ENCODE measurements at places on chromosomes 1 and 21.

DNA sequence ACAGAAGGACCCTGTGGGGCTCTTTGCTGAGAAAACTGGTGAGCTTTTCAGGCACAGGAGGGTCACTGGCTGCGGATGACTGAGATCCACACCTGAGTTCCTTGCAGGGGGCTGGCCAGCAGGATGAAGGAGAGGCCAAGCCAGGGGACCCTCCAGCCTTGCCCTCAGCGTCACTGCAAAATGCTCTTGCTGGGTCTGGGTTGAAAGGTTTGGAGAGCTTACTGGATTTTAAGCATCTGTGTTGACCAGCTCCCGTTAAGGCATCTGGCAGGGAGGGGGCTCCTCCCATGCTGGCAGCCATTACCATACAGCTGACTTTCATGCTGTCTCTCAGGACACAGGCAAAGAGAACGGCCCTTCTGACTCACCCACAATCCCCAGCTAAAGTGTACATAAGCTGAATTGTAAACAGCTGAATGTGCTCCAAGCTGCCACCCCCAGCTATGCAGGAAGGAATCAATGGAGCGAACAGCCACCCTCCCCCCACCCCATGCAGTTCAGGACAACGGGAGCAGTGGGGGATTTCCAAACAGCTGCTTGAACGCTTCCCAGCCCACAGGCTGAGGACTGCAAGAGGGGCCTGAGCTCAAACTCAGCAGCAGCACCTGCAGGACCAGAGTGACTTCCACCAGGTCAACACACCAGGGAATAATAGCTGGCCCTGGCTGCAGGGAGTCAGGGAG is 21.3 kb upstream of the A3GALT2 start:
- DNase-seq = no peak

DNA sequence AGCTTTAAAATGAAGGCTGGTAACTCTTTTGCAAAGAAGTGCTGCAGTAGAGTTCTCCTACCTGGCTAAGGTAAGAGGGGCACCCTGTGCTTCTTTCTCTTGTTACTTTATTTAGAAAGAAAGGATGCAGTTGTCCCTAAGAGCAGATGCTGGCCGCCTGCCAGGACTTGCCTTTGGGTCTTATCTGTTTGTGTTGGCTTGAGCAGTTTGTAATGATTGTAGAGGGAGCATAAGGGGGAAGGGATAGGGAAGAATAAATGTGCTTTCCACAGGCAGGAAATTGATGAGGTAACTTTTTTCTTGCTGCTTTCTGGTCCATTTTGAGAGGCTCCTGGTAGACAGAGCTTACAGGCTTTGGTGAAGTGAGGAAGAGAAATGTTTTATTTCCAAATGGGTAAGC is 229.6 kb downstream of the HHAT start:
- no peak for DNase-seq

DNA sequence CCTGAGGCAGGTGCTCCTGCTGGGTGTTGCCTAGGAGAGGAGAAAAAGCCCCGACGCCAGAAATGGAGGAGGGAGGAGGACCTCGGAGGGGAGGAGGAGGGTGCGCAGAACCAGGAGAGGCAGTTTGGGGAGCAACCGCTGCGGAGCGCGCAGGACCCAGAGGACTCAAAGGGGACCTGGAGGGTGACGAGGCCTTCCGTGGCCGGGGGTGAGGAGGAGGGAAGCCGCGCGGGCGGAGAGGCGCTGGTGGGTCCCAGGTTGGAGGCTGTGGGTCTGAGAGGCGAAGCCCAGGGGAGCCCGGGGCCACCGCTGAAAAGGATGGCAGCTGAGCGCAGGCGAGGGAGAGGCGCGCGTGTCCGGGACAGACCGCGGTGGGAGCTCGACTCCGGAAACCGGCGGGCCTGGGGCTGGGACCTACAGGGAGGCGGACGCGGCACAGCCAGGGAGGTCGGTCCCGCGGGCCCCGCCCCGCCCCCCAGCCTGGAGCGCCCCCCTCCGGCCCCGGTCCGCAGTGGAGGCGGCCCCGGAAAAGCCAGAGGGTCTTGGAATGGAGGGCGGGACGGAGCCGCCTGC is 15.1 kb downstream of the RNF223 start:
- no peak for DNase-seq

DNA sequence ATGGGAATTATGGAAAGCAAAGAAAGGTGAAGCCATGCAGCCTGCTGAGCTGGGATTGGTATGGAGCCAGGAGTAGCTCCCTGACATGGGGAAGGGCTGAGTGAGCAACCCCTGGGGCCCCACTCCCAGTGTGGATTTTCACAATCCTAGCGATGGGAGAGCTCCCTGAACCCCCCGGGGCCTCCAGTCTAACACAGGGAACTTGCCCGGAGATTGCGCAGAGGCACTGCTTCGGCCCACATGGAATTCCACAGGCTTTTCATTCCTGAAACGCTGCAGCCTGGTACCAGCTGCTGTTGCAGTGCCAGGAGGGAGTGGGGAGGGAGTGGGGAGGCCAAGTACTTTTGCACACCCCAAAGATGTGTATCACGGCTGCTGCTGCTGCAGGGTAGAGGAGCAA is 110.4 kb upstream of the C21orf91 start:
- DNase-seq = no peak

GRCh38 chr1:160768295-160768657 is 27.7 kb upstream of the LY9 start:
- peak; percentile 68 for DNase-seq

DNA sequence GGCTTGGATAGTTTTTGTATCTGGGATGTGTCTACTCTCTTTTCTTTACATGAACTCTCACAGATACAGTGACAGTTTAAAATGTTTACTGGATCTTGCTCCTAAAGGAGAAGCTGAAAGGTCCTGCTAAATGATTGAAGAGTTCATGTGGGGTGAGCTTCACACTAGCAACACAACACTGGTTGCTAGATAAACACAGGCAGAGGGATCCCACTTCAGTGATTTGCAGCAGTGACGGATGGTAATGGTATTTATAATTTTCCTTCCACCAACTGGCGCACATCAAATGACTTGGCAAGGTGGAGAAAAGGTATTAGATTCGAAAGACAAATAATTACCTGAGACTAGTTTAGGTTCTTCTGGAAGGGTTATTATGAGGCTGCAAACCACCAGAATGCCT is 270.2 kb downstream of the TBX15 start:
- DNase-seq = no peak

- no peak for DNase-seq
These were observed 25.1 kb upstream of the B3GALT2 start for GRCh38 chr1:193211539-193211938.

DNA sequence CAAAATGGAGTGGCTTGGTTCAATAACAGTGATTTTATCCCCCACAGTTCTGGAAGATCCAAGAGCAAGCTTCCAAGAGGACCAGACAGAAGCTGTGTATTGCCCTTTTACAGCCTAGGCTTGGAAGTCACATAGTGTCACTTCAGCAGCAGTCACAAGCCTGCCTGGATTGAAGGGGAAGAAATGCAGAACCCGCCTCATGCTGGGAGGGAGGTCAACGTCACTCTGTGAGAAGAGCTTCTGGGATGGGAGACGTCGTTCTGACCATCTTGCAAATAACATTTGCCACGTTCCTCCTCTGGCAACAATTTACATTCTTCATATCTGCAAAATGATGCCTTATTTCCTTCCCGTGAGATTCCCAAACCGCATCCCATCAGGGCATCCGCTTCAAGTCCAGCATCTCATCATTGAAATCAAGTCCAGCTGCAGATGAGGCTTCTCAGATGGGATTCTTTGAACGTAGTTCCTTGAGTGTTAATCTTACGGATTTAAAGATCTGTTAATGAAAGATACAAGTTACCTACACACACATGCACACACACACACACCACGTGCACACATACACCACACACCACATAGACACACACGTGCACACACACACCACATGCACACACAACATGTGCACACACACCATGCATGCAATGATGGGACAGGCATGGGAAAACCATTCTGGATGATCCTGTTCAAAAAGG is 23.9 kb upstream of the KIF1B start:
- no peak for DNase-seq

DNA sequence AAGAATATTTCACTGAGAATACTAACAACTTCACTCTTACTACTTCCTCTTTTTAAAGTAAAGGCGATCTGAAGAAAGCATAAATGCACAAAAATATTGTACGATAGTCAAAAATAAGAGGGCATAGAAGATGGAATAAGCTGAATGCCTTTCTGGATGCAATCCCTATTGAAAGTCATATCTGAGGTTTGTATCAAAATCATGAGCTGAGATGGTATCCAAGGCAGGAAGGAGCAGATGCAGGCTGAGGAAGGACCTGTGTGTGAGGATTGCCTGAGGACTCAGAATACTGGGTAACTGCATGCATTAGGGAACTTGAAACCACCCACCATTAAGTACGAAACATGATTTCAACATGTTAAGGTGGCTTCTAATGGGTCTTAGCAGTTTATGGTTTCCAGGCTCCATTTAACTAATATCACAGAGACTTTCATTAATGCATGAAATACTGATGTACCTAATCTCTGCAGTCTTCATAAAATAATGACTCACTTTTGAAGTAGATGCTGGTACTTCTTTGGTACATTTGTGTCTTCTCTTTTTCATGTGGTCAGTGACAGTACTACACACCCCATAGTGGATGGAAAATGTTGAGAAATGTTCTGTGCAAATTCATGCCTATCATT is 29.6 kb upstream of the RGS1 start:
- no peak for DNase-seq

DNA sequence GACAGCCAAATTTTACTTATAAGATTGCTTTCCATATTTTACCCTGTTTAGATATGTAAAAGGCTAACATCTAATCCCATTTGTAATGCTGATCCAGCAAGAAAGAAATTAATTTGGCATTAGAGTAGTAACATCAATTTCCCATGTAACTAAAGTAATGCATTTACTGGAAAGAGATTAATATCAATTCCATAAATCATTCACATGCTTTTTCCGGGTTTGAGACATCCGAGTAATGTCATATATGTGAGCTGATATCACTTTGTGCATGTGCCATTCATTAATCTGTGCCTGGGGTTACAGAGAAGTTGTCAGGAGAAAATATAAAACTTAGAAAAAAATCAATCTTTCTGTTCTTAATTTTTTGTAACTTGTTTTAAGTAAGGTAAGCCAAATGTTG is 206.1 kb downstream of the AGBL4 start:
- no peak for DNase-seq

DNA sequence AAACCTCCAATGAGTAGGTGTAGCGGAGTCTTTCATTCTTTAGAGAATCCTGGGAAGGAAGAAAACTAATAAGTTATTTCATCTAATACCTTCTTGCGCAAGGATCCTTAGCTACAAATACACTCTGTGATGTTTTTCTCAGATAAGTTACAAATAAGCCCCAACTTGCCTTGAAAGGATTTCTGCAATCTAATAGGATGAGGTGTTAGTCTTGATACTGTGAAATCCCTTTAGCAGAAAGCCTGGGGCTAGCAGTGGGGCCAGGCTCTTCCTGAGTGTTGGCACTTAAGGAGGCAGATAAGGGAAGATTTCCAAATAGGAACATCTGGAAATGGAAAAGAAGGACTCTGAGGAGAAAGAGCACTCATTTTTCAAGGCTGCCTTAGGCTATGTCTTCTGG is 168.0 kb upstream of the DAB1 start:
- no peak for DNase-seq

DNA sequence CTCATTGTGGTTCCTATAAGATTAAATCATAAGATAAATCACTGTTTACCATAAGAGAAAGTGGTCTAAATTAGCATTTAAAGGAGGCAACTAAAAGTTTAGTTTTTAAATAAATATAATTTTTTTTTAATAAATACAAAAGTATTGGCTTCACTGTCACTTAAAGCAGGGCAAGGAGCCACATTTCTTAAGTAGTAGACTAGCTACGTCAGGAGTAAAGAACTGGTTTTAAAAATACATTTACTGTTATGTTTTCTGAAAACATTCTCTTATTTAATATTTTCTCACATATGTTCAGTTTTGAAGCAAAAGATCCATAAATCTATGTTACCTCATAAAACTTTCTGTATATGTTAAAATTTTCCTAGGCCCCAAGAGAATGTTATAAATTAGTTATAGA is 2.2 kb downstream of the ANGPTL1 start:
- no peak for DNase-seq

- no peak for DNase-seq
These were observed at the start of gene CTXND2 for GRCh38 chr1:150887018-150887417. Gene CTXND2 (plus strand): TSS chr1:150887136. CDS start chr1:150912315, 25,179 bp downstream.

DNA sequence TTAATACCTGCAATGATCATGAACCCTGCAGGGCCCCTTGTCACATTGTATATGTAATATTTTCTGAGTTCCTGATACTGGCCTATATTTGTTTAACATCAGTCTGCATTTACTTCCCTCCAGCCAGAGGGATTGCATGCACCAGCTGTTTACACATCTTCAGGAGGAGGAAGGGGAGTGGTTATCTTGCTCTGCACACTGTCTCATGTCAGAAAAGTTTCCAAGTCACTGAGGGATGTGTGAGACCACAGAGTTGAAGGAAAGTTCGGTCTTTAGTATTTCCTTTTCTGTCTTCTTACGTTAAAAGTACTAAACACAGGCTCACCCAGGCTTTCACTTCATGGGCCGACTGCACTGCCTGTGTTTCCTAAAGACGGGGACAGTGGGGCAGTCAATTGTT is 574.1 kb downstream of the LMO4 start:
- no peak for DNase-seq

DNA sequence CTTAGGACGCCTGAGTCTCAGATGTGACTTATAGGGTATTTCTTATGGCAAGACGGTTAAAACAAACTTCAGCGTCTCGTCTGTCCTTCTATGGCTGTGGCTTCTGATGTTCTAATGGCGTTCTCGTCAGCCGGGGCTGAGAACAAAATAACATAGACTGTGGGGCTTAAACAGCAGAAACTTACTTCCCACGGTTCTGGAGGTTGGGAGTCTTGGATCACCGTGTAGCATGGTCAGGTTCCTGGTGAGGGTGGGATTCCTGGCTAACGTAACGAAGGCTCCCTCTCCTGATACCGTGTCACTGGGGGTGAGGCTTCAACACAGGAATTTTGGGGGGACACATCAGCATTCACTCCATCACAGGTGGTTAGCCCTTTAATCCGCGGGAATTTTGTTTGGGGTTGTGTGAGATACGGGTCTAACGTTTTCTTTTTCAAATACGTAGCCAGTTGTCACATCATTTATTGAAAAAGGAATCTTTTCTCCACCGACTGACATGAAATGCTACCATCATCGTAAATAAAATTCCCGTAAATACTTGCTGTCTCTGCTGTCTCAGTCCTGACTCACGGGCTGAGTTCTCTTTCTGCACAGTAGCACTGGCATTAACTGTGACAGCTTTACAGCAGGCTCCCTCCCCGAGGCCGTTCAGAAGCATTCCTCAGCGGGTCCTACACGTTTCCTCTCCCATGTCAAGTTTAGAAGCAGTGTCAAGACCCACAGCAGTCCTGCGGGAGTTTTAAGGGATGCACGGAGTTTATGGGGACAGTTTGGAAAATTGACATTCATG is 8.1 kb upstream of the POFUT2 start:
- DNase-seq = no peak

GRCh38 chr1:97042551-97042950 is 321.0 kb downstream of the PTBP2 start:
- DNase-seq = no peak

DNA sequence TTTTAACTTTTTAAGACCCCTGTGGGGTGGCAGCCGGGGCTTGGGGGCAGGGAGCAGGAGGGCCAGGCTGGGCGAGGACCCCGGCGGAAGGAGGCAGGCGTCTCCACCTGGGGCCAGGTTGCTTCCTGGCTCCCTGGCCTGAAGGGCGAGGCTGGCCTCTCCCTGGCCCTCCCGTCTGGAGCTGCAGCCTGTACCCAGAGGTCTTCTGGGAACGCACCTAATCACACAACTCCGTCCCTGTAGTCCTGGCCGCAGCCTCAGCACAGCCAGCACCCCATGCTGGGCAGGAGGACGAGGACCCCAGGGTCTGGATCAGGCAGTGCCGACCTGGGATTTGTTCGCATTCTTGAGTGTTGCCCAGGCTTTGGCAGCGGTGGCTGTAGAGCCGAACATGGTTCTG is 14.1 kb upstream of the TTC34 start:
- DNase-seq = no peak

All from stimulated activated CD8-positive, alpha-beta memory T cell treated with anti-CD3 and anti-CD28 coated beads, Interleukin-12 subunit alpha, Interleukin-12 subunit beta, amount 100 ng/mL, for 1 hour (primary cell).